Breast epithelium (tissue), 4 donors: ENCODE measurements at places on chromosomes 6 and 20.

DNA sequence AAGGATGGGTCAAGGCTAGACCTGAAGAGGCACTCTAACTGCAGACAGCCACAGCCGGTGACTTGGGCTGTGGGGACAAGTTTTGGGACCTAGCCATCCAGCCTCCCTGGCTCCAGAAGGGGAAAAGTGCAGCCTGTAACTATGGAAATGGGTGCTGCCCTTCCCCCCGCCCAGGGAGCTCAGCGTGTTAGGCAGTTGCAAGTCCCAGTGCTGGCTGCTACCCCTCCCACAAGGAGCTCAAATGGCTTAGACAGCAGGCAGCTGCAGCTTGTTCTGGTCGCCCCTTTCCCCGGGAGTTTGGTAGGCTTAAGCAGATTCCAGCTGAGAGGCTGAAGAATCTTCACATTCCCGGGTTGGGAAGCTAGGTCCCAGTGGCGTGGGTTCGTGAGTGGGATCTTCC, 162.6 kb downstream of the FAM83B start:
- no peaks in the 10 kb centered on the region for H3K36me3 ChIP-seq
- H3K27me3 ChIP-seq, result no peaks in the 10 kb centered on the region
- H3K27ac ChIP-seq, result no peak overlapping the region
- no peak for DNase-seq
- no peaks in the 10 kb centered on the region for H3K4me1 ChIP-seq

DNA sequence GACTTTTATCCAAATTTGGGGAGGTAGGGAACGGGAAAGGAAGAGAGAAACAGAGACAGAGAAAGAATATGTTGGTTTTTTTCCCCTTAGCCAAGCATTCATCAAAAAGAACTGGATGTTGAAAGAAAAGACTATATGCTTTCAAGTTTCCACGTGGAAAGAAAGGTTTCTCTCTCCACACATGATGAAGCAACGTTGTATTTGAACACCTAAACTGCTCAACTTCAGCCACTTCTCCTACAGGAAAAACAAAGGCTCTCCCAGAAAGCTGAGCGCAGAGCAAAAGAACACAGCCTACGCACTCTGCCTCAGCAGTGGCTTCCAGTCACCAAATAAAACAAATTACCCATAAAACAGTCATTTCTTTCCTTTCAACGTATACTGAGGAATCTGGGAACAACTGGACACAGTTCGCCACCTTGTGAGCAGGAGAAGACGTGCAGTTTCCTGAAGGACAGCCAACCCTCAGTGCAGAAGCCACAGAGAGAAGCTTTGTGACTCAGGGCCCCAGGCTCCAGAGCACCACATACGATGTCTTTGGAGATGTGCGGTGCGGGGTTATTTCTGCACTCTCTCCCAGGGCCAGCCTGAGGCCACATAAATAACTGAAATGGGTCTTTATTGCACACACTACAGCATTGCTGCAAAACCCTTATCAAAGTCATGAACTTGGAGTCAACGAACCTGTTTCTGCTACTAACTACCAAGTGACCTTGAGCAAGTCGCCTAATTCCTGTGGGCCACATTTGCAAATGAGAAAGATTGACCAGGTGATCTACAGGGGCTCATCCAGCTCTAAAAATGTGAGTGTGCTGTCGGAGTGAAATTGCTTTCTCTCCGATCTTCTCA, 10.1 kb downstream of the IL17F start:
- peaks cover 7% of the 10 kb centered on the region for H3K27me3 ChIP-seq
- no peaks in the 10 kb centered on the region for H3K4me1 ChIP-seq
- no peak overlapping the region for H3K27ac ChIP-seq
- H3K4me3 ChIP-seq, result no peak overlapping the region
- no peak for DNase-seq
- H3K36me3 ChIP-seq, result no peaks in the 10 kb centered on the region

- no peak for DNase-seq
- peak overlapping the region; percentile 84 for H3K4me3 ChIP-seq
- peak overlapping the region; percentile 94 for H3K27ac ChIP-seq
- no peaks in the 10 kb centered on the region for H3K36me3 ChIP-seq
- no peaks in the 10 kb centered on the region for H3K4me1 ChIP-seq
- H3K27me3 ChIP-seq, result peaks cover 6% of the 10 kb centered on the region
Observed at GRCh38 chr6:27518881-27519795, 46.2 kb upstream of the ZNF184 start.

GRCh38 chr6:35152067-35152707, 11.0 kb upstream of the TCP11 start:
- no peak for DNase-seq
- H3K27ac ChIP-seq, result no peak overlapping the region
- H3K36me3 ChIP-seq, result no peaks in the 10 kb centered on the region

DNA sequence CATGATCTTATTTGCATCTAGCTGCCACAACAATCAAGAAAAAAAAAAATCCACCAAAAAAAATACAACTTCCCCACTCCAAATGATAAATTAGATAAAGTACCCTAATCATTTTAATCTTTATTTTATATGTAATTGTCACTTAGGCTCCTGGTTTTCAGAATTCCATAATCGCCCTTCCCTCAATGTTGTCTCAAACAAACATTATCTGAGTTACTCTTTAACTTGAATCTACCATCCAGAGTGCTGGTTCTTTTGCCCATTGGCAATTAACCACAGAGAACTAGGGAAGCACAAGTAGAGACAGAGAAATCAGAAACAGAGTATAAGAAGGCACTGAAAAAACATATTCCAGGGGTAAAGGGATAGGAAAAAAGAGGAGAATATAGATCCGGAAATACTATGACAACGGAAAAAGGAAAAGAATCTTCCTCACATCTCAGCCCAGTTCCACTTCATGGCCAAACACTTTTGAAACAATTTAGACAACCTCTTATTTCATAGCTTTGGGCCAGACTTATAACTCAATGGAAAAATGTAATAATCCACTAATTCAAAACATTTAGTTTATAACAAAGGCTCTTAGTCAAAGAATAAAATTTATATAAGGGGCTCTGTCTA, 861 bp upstream of the NHSL1 start:
- no peak overlapping the region for H3K27ac ChIP-seq
- H3K27me3 ChIP-seq, result no peaks in the 10 kb centered on the region
- H3K4me1 ChIP-seq, result no peaks in the 10 kb centered on the region

DNA sequence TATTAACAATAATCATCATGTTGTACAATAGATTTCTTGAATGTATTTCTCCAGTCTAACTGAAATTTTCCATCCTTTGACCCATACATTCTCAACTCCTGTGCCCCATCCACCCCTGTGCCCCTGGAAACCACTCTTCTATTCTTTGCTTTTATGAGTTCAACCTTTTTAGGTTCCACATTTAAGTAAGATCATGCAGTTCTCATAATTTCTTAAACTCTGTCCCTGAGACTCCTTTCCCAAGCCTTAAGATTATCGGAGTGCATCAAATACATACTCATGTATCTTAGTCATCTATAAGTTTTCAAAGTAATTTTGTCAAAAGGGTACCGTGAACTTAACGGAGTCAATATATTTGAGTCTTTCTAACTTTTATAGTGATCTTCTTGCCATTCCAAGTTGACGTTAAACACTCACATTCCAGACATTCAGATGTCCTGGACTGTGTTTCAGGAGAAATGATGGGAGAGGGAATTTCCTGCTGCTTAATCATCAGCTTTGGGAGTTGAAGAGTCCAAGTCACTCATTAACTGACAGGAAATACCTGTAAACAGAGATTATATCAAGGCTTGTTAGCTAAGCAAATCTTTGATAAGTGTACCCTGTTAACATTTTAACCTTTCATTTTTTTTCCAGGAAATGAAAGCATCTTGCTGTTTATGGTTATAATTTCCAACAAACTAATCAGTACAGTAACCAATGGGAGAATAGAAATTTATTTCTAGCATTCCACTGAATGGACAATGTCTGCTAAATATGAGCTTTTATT, 73.3 kb downstream of the ADGRG6 start:
- no peak overlapping the region for H3K4me3 ChIP-seq
- no peaks in the 10 kb centered on the region for H3K36me3 ChIP-seq
- no peaks in the 10 kb centered on the region for H3K4me1 ChIP-seq
- H3K27ac ChIP-seq, result no peak overlapping the region

DNA sequence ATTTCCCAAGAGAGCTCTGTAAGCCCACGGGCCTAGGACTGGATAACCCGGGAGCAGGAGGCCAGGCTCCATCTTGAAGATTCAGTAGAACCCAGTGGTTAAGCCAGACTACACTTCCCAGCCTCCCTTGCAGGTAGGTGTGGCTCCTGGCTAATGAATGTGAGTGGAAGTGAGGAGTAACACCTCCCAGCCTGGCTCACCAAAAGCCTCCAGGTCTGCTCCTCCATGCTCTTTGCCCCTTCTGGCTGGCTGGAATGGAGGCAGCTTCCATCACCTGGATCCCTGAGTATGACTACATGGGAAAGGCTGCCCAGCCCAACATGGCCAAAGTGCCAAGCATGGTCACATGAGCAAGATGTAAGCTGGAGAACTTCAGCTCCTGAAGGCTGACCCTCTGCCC, 9.7 kb downstream of the LRRN4 start:
- no peaks in the 10 kb centered on the region for H3K27me3 ChIP-seq
- H3K36me3 ChIP-seq, result no peaks in the 10 kb centered on the region
- no peak for DNase-seq
- H3K27ac ChIP-seq, result no peak overlapping the region
- H3K4me1 ChIP-seq, result no peaks in the 10 kb centered on the region

DNA sequence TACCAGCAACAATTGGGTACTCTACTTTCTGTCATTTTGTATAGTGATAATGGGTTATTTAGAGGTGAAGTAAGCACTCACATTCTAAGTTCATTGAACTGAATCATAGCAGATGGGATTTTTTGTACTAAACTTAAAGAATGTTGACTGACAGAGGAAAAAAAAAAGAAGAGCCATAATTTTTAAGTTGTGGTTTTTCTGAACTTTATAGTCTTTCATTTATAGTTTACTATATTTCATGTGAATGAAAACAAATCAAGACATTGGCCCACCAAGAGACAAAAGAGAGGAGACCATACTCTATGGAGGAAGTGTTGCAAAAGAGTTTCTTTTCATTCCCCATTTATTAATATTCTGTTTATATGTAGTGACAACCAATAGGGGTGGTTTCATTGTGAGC, 685.7 kb downstream of the BCKDHB start:
- H3K4me3 ChIP-seq, result no peak overlapping the region
- no peaks in the 10 kb centered on the region for H3K36me3 ChIP-seq
- no peak overlapping the region for H3K27ac ChIP-seq
- DNase-seq, result no peak
- no peaks in the 10 kb centered on the region for H3K27me3 ChIP-seq
- no peaks in the 10 kb centered on the region for H3K4me1 ChIP-seq

GRCh38 chr20:51500936-51501335, 41.6 kb downstream of the NFATC2 start:
- no peak overlapping the region for H3K4me3 ChIP-seq
- no peaks in the 10 kb centered on the region for H3K36me3 ChIP-seq
- DNase-seq, result no peak
- H3K27me3 ChIP-seq, result no peaks in the 10 kb centered on the region

GRCh38 chr6:30485236-30485635, 4.1 kb upstream of the HLA-E start:
- H3K4me1 ChIP-seq, result no peaks in the 10 kb centered on the region
- H3K27me3 ChIP-seq, result peaks cover 6% of the 10 kb centered on the region
- H3K4me3 ChIP-seq, result no peak overlapping the region
- no peak overlapping the region for H3K27ac ChIP-seq

GRCh38 chr6:33589392-33589730, 9.3 kb upstream of the BAK1 start:
- H3K4me1 ChIP-seq, result no peaks in the 10 kb centered on the region
- DNase-seq, result no peak
- no peak overlapping the region for H3K4me3 ChIP-seq
- no peaks in the 10 kb centered on the region for H3K27me3 ChIP-seq
- H3K27ac ChIP-seq, result peak overlapping the region; percentile 77
